T follicular helper cell (primary cell): ENCODE measurements at places on chromosomes 11 and 22.

GRCh38 chr11:47185305-47186075 lies 744 bp downstream of the PACSIN3 start:
- no peak for DNase-seq

- no peak for DNase-seq
Observed at GRCh38 chr22:46125816-46126765, 24.2 kb upstream of the PPARA start.

GRCh38 chr11:117809236-117810055 lies 12.4 kb upstream of the DSCAML1 start:
- no peak for DNase-seq

DNA sequence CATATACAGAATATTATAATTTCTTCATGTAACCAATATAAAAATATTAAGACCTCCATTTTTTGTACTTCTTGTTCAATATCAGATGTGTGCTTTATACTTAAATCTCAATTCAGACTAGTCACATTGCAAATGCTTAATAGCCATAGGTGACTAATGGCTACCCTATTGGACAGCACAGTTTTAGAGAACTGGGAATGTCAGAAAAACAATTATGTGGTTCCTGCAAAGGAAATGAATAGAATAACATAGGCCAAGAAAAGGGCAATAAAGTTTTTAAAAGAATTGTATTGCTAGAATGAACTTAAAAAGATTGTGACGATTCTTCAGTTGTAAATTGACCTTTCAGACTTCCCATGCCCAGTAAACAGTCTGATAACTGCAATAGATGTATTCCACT lies 843.0 kb downstream of the METTL15 start:
- no peak for DNase-seq

DNA sequence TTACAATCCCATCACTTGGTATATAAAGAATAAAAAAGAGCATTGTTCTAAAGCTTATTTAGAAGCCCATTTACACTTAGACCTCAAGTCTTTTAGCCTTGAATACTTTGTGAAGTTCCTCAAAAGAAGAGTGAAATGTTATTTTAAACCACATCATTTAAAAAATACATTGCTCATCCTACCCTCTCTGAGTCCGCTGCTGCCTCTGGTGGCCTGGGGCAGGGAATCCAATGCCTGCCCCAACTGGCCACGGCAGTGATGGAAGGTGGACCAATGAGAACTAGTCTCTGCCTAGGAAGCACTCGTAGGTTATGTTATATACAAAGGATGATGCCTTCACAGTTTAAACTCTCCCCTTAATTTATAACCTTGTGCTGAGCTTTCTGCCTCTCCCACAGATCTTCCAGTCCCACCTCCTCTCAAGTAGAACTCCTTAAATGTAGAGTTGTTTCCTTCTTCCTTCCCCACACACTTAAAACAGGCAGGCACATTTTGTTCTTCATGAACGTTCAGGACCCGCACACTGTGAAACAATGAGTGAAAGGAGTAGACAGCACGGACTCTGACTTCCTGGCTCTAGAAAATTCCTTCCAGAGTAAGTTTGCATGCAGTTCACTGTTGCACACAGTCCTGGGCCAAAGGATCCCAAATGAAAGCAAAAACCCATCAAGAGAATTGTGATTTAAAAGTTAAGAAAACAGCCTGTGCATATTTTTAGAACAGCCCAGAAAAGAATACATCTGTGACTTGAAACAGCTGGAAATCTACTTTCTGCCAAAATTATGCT lies 167.8 kb downstream of the RRAS2 start:
- no peak for DNase-seq

DNA sequence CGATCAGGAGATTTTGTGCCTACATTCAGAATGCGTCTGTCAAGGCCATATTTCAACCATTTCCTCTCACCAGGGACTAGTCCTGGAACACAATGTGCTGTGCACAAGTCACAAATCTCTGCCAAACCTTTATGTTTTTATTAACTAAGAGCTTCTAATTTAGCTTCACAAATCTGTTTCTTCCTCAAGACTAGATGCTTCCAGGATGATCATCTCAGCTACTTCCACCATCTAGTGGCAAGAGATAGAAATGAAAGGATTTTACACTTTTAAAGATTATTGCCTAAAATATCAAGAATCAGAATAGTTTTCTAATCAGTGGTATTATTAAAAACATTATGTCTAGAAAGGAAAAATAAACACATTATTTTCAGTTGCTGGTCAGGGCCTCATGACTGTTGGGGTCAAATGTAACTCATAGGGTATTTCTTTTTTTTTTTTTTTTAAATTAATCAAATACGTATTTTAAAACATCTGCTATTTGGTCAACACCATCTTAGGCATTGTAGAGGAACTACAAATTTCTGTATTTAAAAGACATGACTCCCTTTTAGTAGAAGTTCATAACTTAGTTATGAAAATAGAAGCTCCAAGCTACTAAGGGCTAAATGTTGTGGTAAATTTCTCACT lies 1102.6 kb downstream of the DLG2 start:
- DNase-seq: no peak

- DNase-seq: no peak
Observed at GRCh38 chr11:123585206-123585605, 69.2 kb downstream of the SCN3B start.

- no peak for DNase-seq
Observed at GRCh38 chr11:57444362-57445121, 15.8 kb upstream of the RTN4RL2 start.

DNA sequence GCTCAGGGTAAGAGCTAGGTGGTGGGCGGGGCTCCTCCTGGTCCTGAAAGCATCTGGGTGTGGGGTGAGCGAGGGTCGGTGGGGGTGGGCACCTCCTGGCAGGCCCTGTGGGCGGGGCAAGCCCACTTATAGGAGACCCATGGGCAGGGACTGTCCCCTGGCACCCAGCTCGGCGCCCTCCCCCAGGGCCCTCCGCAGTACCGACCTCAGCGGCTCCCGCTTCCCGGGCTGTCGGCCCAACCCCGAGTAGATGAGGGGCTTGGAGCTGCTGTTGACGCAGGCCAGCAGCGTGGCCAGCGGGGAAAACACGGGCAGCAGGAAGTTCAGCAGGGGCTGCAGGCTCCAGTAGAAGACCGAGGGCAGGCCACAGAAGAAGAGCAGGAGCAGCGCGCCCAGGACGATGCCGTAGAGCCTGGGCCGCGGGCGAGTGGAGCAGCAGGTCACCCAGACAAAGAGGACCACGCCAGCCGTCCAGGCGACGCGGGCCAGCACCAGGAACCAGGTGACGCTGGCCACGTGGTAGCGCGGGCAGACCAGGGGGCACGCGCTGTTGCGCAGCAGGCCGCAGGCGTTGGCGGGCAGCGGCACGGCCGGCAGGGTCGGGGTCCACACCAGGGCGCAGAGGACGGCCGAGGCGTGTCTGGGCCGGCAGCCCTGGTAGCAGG lies 663 bp downstream of the MRGPRG start:
- no peak for DNase-seq

DNA sequence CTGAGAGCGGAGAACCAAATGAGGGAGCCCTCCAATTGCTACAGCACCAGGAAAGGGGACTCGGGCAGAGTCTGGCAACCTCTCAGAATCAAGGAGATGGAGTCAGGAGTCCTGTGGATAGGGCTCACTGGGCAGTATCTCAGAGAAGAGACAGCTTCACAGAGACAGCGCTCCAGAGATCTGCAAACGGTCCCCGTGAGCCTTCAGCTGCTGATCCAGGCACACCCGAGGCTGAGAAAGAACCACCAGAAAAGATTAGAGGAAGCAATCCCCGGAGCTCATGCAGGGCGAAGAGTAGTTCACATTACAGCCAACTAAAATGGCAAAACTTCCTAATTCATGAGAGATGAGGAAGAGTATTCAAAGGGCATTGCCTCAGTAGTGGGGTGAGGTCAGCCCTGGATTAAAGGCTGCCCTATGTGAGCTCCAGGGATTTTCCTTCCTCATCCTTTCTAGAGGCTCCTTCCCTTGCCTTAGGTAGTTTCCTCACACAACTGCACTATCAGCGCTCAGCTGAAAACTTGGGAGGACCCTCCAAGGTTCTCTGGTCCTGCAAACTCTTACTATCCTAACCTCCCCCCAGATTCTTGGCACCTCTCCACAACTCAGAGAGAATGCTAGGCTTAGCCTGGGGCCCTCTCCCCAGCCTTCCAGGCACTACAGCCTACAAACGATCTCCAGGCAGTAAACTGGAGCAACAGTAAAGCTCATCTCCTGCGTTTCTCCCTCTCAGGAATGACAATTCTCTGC lies 23.7 kb downstream of the SCN4B start:
- no peak for DNase-seq

DNA sequence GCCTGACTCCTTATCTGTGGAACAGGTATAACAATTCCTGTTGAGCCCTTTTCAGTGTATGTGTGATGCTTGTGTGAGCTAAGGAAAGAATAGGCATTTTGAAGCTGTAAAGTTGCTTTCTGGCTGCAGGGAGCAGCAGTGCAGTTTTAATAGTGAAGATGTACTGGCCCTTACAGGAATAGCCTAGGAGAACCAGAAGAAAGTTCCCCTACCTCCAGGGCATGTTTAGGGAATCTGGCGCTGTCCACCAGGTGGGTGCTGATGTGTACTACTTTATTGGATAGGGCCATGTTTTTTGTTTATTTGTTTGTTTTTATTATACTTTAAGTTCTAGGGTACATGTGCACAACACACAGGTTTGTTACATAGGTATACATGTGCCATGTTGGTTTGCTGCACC lies 11.5 kb downstream of the BMAL1 start:
- no peak for DNase-seq

DNA sequence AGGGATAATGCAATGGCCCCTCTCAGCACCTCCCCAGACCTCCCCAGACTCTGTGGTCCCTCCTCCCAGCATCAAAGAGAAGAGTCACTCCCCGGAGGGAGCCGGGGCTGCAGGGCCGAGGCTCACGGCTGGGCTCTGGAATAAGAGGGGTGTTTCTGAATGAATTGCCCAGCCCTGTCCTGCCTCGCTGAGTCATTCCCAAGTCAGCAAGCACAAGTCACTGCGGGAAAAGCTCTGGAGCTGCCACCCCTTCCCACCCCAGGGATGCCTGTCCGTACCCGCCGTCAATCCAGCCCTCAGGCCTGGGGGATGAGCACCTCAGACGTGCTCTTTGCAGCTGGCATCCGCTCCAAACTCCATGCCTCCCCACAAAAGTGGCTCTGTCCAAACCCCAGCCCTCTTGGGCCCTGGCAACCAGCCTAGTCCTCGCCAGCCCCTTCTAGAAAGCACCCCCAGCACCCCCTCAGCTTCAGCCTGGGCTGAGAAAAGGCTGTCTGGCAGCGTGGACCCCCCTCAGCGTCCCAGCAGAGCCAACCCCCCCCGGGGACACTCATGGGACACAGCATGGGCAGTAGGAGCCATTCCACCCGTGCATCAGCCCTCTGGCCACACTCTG lies 22.7 kb downstream of the CELSR1 start:
- no peak for DNase-seq

GRCh38 chr11:65445604-65446445 lies 23.2 kb downstream of the NEAT1 start:
- no peak for DNase-seq
